ENCODE measurements at places on chromosomes 16 and 17. TPM values are rescaled to one million over a fixed set of nuclear protein-coding genes. Genes with fewer than 3 reads are reported as not detected.

DNA sequence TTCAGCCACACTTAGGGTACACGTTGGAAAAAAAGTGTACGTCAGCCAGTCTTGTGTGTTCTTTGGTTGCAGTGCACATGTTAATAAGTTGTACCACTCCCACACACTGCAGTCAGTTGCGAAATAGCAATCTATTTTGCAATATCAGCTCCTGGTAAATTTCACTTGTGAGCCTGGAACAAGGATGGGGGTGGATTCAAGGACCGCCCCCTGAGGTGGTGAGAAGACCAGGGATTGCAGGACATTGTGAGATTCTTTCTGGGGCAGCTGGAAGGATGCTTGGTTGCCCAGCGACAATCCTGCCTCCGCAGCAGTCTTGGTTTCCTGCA lies 78.6 kb upstream of the ZFHX3 start:
- H3K27ac ChIP-seq = peak overlapping the region; percentile 24
- no peaks in the 10 kb centered on the region for H3K27me3 ChIP-seq
- H3K4me1 ChIP-seq = peaks cover 7% of the 10 kb centered on the region
- no peak overlapping the region for H3K4me3 ChIP-seq

DNA sequence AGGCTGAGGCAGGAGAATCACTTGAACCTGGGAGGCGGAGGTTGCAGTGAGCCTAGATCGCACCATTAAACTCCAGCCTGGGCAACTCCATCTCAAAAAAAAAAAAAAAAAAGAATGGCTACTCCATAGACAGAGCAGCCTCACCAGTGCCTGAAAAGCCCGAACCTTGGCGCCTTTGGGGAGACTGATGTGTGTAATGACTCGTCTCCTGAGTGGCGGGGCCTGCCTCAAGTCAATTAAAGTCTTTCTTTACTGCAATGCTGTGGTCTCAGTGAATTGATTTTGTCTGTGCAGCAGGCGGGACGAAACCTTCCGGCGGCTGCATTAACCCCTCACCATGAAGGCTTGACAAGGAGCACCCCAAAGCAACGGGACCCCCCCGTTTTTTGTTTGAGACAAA lies 3.5 kb upstream of the UQCC4 start:
- no peak overlapping the region for H3K4me3 ChIP-seq
- peaks cover 22% of the 10 kb centered on the region for H3K4me1 ChIP-seq
- no peak for DNase-seq
- H3K27ac ChIP-seq = no peak overlapping the region
- no peaks in the 10 kb centered on the region for H3K36me3 ChIP-seq
- H3K27me3 ChIP-seq = no peaks in the 10 kb centered on the region

DNA sequence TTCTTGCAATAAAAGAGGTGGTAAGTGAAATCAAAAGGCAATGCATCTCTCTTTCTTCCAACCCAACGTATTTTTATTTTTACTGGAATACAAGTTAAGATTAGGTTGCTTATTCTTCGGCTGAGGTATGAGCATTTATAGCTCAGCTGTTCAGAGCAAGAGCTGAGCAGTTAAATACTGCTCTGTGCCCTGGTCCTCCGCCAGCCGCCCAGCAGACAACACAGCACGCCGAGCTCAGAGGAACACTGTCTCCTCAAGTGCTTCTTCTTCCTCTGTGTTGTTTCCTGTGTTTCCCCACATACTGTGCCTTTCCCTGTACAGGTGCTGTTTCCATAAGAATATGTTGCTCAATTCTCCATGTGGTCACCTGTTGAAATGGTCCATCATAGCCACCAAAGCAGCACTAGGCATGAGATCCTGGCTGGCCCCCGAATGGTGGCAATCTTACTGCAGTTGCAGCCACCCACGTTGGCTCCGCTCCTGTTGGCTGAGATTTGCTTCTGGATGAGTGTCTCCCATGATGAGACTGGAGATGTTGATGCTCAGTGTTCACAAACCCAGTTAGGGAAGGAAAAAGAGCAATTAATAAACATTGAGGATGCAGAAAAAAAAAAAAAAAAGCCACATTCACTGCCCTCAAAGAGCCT lies 515.3 kb downstream of the GRIN2A start:
- H3K27me3 ChIP-seq = no peaks in the 10 kb centered on the region
- no peak overlapping the region for H3K4me3 ChIP-seq
- no peak for DNase-seq
- H3K27ac ChIP-seq = no peak overlapping the region
- no peaks in the 10 kb centered on the region for H3K36me3 ChIP-seq
- no peaks in the 10 kb centered on the region for H3K4me1 ChIP-seq

BRIP1 gene
- not detected for total RNA-seq

RASL10B gene
- total RNA-seq = 14.5 TPM

TBC1D26 gene
- total RNA-seq = not detected

GRCh38 chr17:6305613-6306360 lies 129.1 kb downstream of the AIPL1 start:
- H3K4me3 ChIP-seq = no peak overlapping the region
- no peaks in the 10 kb centered on the region for H3K36me3 ChIP-seq
- H3K27me3 ChIP-seq = no peaks in the 10 kb centered on the region
- no peak overlapping the region for H3K27ac ChIP-seq
- no peaks in the 10 kb centered on the region for H3K4me1 ChIP-seq

DNA sequence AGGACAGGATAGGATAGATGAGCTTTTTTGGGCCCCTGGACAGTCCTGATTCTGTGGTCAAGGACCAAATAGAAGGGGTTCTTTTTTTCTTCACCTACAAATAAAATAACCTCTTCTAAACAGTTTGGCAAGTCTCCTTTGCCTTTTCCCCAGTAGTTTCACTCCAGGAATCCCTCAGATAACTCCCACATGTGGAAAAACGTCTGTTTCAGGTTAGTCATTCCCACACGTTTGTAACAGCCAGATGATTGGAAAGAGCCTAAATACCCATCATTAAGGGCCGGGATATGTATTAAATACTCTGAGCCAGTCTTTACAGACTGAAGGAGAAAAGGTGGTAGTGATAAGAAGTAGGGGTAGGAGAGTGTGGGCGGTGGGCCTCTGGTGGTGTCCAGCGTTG lies 58.3 kb downstream of the PLD6 start:
- no peaks in the 10 kb centered on the region for H3K27me3 ChIP-seq
- H3K4me1 ChIP-seq = peaks cover 14% of the 10 kb centered on the region
- no peak for DNase-seq
- H3K4me3 ChIP-seq = no peak overlapping the region

DNA sequence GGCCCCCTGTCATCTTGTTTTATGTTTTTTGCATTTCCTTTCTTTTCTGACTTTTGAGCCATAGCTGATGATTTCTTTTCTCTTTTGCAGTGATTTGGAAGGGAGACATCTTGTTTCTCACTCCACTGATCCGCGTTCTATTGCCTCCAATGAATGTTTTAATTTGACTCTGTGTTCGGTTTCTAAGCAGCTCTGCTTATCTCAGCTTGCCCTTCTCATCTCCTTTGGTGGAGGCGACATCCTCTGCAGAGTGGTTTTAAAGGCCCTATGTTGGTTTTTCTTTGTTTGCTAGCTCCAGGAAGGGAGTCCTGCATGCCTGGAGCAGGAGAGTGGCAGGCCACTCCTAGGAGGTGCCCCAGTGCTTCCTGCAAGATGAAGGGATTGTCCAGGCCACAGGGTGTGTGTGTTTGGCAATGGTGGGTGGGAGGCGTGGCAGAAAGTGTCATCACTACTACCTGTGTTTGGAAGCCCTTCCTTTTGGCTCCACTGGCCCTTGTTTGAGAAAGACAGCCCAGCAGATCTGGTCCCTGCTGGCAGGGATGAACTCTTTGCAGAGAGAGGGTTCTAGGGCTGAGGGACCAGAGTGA lies 13.6 kb downstream of the SMPD3 start:
- H3K27me3 ChIP-seq = no peaks in the 10 kb centered on the region
- no peak for DNase-seq
- H3K27ac ChIP-seq = no peak overlapping the region
- H3K4me3 ChIP-seq = no peak overlapping the region

GRCh38 chr17:41695954-41696757 lies 7.5 kb downstream of the EIF1 start:
- no peaks in the 10 kb centered on the region for H3K27me3 ChIP-seq
- DNase-seq = peak; percentile 26
- peaks cover 42% of the 10 kb centered on the region for H3K36me3 ChIP-seq
- H3K27ac ChIP-seq = peak overlapping the region; percentile 7

- peak; percentile 32 for DNase-seq
- no peaks in the 10 kb centered on the region for H3K36me3 ChIP-seq
- peak overlapping the region; percentile 38 for H3K27ac ChIP-seq
- no peaks in the 10 kb centered on the region for H3K27me3 ChIP-seq
These were observed 330.3 kb downstream of the BCAS3 start for GRCh38 chr17:61007980-61008379.

DNA sequence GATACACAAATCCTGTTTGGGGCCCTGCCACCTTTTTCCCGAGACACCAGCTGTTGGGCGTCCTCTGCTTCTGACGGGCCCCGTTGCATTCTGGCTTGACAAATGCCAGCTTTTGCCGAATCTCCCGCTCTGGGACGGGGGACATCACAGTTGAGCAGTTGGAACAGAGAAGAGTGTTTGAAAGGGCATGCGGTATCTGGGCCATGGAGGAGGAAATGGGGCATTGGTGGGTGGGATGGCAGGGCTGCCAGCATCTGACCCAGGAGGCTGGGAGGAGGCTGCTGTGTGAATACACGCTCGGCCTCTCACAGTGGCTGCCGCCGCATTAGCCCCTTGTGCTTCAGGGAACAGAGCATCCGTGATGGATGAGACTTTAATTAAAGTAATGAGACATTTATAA lies 184.3 kb upstream of the TNRC6C start:
- no peak overlapping the region for H3K27ac ChIP-seq
- no peaks in the 10 kb centered on the region for H3K27me3 ChIP-seq
- H3K4me3 ChIP-seq = no peak overlapping the region
- no peaks in the 10 kb centered on the region for H3K36me3 ChIP-seq
- DNase-seq = no peak

DNA sequence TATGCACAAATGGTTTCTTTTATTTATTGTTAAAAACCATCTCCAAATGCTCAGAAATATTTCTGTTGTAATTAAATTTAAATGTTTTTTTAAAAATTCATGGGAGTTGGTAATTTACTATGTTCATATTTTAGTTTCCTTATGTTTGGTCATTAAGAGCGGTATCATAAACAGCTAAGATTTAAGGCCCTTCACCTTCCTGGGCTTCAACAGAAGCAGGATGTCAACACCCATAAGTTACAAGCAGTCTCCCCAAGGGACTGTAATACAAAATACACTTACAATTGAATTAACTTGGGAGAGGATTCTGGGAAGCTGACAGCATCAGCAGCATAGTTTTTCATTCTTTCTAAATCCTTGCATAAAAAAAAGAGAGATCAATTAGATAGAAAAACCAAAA lies 30.9 kb upstream of the TANC2 start:
- H3K4me3 ChIP-seq = no peak overlapping the region
- no peaks in the 10 kb centered on the region for H3K27me3 ChIP-seq
- no peaks in the 10 kb centered on the region for H3K4me1 ChIP-seq
- DNase-seq = no peak
- no peaks in the 10 kb centered on the region for H3K36me3 ChIP-seq
- no peak overlapping the region for H3K27ac ChIP-seq

GRCh38 chr17:76527430-76528111 lies 9.9 kb downstream of the CYGB start:
- peak; percentile 40 for DNase-seq
- no peaks in the 10 kb centered on the region for H3K27me3 ChIP-seq
- H3K4me3 ChIP-seq = no peak overlapping the region
- peaks cover 24% of the 10 kb centered on the region for H3K4me1 ChIP-seq

Data from thyroid gland (tissue), 4 donors.